CD4-positive, alpha-beta T cell (primary cell): ENCODE measurements at places on chromosomes 1 and 21. TPM values are rescaled to one million over a fixed set of nuclear protein-coding genes. Genes with fewer than 3 reads are reported as not detected.

GRCh38 chr1:242743983-242744780 is 219.7 kb upstream of the PLD5 start:
- no peaks in the 10 kb centered on the region for H3K4me1 ChIP-seq
- no peak overlapping the region for H3K4me3 ChIP-seq
- H3K27me3 ChIP-seq = no peaks in the 10 kb centered on the region
- no peaks in the 10 kb centered on the region for H3K36me3 ChIP-seq
- DNase-seq = no peak
- H3K27ac ChIP-seq = no peak overlapping the region

GRCh38 chr1:167110586-167110985 is 16.7 kb downstream of the STYXL2 start:
- no peaks in the 10 kb centered on the region for H3K36me3 ChIP-seq
- no peak for DNase-seq
- no peak overlapping the region for H3K4me3 ChIP-seq
- no peaks in the 10 kb centered on the region for H3K27me3 ChIP-seq
- H3K27ac ChIP-seq = no peak overlapping the region

GRCh38 chr1:207454046-207454964 is at the start of gene CR2:
Gene CR2 (plus strand): TSS chr1:207454328. CDS start chr1:207454419, 91 bp downstream.
- no peak within 1 kb of the TSS for H3K27ac ChIP-seq
- peaks cover 16% of the 10 kb centered on the region for H3K27me3 ChIP-seq
- no peaks in the 10 kb centered on the region for H3K36me3 ChIP-seq
- H3K4me1 ChIP-seq = peaks cover 26% of the 10 kb centered on the region
- peak; percentile 44 for DNase-seq

DNA sequence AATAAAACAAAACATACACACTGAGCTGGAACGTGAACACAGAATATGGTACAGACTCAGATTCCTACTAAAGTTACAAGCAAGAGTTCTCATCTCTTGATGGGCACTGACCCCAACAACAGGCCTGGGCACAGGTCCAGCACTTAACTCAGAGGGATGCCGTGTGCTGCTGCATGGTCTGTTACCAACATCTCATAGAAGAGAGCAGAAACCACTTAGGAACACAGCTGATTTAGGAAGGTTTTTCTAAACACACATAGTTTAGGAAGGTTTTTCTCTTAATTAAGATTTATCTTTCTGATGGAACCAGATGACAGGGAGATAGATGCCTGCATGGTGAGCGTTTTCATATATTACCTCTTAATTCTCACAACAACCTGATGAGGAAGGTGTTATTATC is 1.5 kb downstream of the GCLM start:
- no peaks in the 10 kb centered on the region for H3K36me3 ChIP-seq
- no peak overlapping the region for H3K4me3 ChIP-seq
- no peak for DNase-seq
- H3K27me3 ChIP-seq = no peaks in the 10 kb centered on the region
- H3K27ac ChIP-seq = no peak overlapping the region

- no peak for DNase-seq
- no peak overlapping the region for H3K4me3 ChIP-seq
- H3K36me3 ChIP-seq = no peaks in the 10 kb centered on the region
- H3K4me1 ChIP-seq = peaks cover 3% of the 10 kb centered on the region
- H3K27me3 ChIP-seq = no peaks in the 10 kb centered on the region
- H3K27ac ChIP-seq = no peak overlapping the region
These were observed 255.8 kb upstream of the CACYBP start for GRCh38 chr1:174743654-174744561.

GRCh38 chr21:31660259-31660565 is 719 bp downstream of the SOD1 start:
- H3K27me3 ChIP-seq = no peaks in the 10 kb centered on the region
- peak overlapping the region; percentile 89 for H3K4me3 ChIP-seq
- no peak for DNase-seq
- peaks cover 25% of the 10 kb centered on the region for H3K36me3 ChIP-seq

DNA sequence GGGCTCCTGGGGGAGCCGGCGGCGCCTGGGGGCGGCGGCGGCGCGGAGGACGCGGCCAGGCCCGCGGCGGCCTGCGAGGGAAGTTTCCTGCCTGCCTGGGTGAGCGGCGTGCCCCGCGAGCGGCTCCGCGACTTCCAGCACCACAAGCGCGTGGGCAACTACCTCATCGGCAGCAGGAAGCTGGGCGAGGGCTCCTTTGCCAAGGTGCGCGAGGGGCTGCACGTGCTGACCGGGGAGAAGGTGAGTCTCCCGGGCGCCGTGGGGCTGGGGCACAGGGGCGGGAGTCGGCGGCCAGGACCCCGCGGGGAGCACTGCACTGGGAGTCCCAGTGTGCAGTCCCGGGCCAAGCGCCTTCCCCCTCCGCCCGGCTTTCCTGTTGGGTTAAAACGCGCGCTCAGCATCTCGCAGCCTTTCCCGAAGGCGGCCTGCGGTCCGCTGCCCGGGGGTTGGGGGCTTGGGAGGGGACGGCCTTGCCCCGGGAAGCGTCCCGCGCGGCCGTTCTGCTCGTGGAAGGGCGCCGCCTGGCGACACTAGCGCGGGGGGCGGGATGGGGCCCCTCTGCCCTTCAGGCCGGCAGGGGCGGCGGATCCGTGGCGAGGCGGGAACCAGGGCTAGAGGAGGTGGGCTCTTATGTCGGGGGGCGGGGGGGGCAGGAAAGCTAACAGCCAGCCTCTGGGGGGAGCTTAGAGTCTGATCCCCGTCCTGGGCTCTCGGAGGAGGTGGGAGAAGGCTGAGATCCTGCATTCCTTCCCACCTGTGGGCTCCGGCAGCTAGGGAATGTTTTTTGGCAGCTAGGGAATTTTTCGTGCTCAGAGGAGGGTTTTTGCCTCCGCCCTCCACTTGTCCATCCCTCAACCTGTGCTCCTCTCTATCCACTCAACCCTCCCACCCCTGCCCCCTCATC is 1.1 kb downstream of the HUNK start:
- DNase-seq = no peak
- peaks cover 12% of the 10 kb centered on the region for H3K4me1 ChIP-seq
- H3K27ac ChIP-seq = no peak overlapping the region
- no peak overlapping the region for H3K4me3 ChIP-seq
- H3K27me3 ChIP-seq = peaks cover 38% of the 10 kb centered on the region

DNA sequence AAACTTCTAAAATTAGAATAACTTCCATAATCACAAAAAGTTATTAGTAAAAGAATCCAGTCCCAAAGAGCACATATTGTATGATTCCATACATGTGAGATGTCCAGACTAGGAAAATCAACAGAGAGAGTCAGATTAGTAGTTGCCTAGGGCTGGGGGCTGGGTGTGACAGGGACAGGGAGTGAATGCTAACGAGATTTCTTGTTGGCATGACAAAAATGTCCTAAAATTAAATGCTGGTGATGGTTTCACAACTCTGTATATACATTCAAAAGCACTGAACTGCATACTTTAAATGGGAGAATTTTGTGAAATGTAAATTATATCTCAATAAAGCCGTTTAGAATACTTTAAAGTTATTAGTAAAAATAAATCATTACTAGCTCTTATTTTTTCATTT is 92.2 kb downstream of the SLC44A5 start:
- no peak overlapping the region for H3K27ac ChIP-seq
- H3K4me3 ChIP-seq = no peak overlapping the region
- DNase-seq = no peak
- no peaks in the 10 kb centered on the region for H3K27me3 ChIP-seq

- peaks cover 8% of the 10 kb centered on the region for H3K4me1 ChIP-seq
- H3K4me3 ChIP-seq = no peak overlapping the region
- H3K27me3 ChIP-seq = no peaks in the 10 kb centered on the region
- DNase-seq = no peak
These were observed 306.4 kb downstream of the DUSP10 start for GRCh38 chr1:221435504-221435904.

- no peak overlapping the region for H3K27ac ChIP-seq
- H3K36me3 ChIP-seq = no peaks in the 10 kb centered on the region
- DNase-seq = peak; percentile 29
- no peak overlapping the region for H3K4me3 ChIP-seq
- H3K4me1 ChIP-seq = no peaks in the 10 kb centered on the region
- peaks cover 7% of the 10 kb centered on the region for H3K27me3 ChIP-seq
These were observed 4.0 kb upstream of the LACTBL1 start for GRCh38 chr1:22976461-22977243.

GRCh38 chr1:240122639-240123613 is 31.2 kb downstream of the FMN2 start:
- H3K36me3 ChIP-seq = no peaks in the 10 kb centered on the region
- DNase-seq = no peak
- no peaks in the 10 kb centered on the region for H3K27me3 ChIP-seq
- H3K4me1 ChIP-seq = no peaks in the 10 kb centered on the region
- H3K4me3 ChIP-seq = no peak overlapping the region

- H3K27ac ChIP-seq = no peak overlapping the region
- H3K36me3 ChIP-seq = peaks cover 11% of the 10 kb centered on the region
- no peaks in the 10 kb centered on the region for H3K4me1 ChIP-seq
- no peak for DNase-seq
- H3K4me3 ChIP-seq = no peak overlapping the region
- H3K27me3 ChIP-seq = no peaks in the 10 kb centered on the region
These were observed 217.5 kb downstream of the FAF1 start for GRCh38 chr1:50742523-50742922.

DNA sequence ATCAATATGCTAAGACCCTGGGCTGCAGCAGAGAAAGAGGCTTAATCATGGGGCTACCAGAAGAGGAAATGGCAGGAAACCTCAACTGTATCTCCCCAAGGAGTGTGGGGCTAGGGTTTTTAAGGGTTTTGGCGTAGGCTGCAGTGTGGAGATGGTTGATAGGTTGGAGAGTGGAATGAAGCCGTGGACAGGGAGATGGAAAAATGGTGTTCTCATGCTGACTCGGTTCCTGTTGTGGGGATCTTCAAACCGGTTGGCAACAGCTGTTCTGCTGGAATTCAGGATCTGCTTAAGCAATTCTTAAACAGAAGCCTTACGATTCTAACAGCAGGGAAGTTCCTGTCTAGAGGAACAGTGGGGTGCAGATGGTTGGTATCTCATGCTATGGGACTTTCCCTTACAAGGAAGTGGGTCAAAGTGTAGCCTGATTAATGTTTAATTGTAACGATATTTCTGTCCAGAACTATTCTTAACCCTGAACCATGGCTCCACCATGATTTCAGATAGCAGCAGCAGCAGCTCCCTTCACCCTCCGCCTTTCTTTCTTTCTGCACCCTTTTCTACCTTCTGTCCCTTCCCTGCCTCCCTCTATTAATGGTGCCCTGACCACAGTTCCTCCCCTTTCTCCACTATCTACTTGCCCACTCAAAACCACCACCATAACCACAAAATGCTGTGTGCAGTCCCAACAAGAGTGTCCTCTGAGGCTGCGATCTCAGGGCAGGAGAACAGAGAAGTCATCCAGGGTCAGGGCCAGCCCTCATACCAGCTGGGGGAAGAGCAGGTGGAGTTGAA is 30.8 kb downstream of the RSPH1 start:
- no peaks in the 10 kb centered on the region for H3K27me3 ChIP-seq
- peaks cover 50% of the 10 kb centered on the region for H3K4me1 ChIP-seq
- H3K36me3 ChIP-seq = no peaks in the 10 kb centered on the region
- DNase-seq = peak; percentile 27
- H3K27ac ChIP-seq = no peak overlapping the region

GRCh38 chr1:113031171-113031933 is 41.6 kb upstream of the LRIG2 start:
- H3K27me3 ChIP-seq = no peaks in the 10 kb centered on the region
- H3K4me1 ChIP-seq = no peaks in the 10 kb centered on the region
- no peak for DNase-seq
- H3K4me3 ChIP-seq = no peak overlapping the region

GRCh38 chr1:240611228-240611618 is 732 bp downstream of the GREM2 start:
- no peak for DNase-seq
- no peaks in the 10 kb centered on the region for H3K36me3 ChIP-seq
- peaks cover 13% of the 10 kb centered on the region for H3K4me1 ChIP-seq
- peak overlapping the region; percentile 50 for H3K4me3 ChIP-seq

DNA sequence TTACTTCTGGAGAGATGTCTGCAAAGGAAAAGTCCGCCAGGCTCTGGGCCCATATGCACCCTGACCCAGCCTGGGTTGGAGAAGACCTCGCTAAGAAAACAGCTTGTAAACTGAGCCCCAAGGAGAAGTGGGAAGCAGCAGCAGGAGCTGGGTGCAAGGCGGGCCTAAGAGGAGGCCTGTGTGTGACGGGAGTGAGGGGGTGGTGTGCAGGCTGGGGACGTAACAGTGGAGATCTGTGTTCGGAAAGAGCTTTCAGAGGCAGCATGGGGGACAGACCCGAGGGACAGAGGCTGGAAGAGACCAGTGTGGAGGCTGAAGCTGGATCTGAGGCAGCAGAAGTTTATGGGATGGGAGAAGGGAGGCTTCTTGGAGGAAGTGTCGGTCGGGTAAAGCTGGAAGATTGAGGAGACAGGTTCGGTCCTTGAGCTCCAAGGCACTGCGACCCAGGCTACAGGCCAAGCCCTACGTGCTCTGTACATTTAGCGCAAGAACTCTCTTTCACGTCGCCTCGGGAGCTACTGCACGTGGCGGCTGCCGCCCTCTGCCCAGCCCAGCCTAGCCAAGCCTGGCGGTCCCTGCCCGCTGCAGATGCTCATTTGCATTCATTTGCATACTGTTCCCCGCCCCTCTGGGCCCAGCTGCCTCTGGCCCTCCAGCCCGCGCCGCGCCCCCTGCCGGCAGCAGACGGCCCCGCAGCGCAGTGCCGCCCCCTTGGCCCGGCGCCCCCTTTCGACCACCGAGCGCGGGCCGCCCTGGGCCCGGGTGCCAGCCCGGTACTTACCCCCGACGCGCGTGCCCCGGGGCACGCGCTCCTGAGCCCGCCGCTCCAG is 6.3 kb downstream of the HPCA start:
- DNase-seq = no peak
- peaks cover 48% of the 10 kb centered on the region for H3K27me3 ChIP-seq
- H3K36me3 ChIP-seq = no peaks in the 10 kb centered on the region
- peak overlapping the region; percentile 45 for H3K4me3 ChIP-seq

- no peaks in the 10 kb centered on the region for H3K27me3 ChIP-seq
- no peaks in the 10 kb centered on the region for H3K4me1 ChIP-seq
- H3K4me3 ChIP-seq = no peak overlapping the region
- no peak overlapping the region for H3K27ac ChIP-seq
- DNase-seq = no peak
- no peaks in the 10 kb centered on the region for H3K36me3 ChIP-seq
These were observed 162.4 kb downstream of the KIF26B start for GRCh38 chr1:245317217-245317616.

CFHR3 gene
- total RNA-seq = not detected

MPL gene
- total RNA-seq = not detected

RSPH1 gene
- 0.38 TPM for total RNA-seq

KRTAP12-2 gene
- total RNA-seq = not detected

HMCN1 gene
- total RNA-seq = 0.14 TPM

ZNF593OS gene
- total RNA-seq = not detected

RNF223 gene
- not detected for total RNA-seq

CADM3 gene
- not detected for total RNA-seq

STMN1 gene
- total RNA-seq = 25.6 TPM

VSIG8 gene
- total RNA-seq = not detected
